Thoracic aorta (tissue), 2 donors: ENCODE measurements at places on chromosomes 5 and 9.

DNA sequence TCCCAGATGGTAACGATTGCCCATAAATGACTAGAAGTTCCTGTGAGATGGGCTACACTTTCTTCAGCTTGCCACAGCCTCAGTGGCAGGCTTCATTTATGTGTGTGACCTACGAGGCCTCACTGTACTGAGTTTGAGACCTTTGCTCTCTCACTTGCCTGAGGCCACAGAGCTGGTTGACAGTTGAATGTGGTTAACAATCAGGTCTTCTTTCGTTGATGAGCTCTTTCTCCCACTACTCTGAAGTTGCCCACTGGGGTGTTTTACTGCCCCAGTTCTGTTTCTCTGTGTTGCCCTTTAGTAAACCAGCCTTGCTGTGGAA, 70.5 kb downstream of the CYFIP2 start:
- peaks cover 7% of the 10 kb centered on the region for H3K36me3 ChIP-seq
- no peaks in the 10 kb centered on the region for H3K27me3 ChIP-seq
- H3K27ac ChIP-seq = no peak overlapping the region
- H3K4me3 ChIP-seq = no peak overlapping the region
- H3K4me1 ChIP-seq = no peaks in the 10 kb centered on the region

- no peak overlapping the region for H3K27ac ChIP-seq
- no peak overlapping the region for H3K4me3 ChIP-seq
- H3K27me3 ChIP-seq = no peaks in the 10 kb centered on the region
- H3K36me3 ChIP-seq = no peaks in the 10 kb centered on the region
Measured at GRCh38 chr9:6471231-6471850, 58.3 kb downstream of the UHRF2 start.

DNA sequence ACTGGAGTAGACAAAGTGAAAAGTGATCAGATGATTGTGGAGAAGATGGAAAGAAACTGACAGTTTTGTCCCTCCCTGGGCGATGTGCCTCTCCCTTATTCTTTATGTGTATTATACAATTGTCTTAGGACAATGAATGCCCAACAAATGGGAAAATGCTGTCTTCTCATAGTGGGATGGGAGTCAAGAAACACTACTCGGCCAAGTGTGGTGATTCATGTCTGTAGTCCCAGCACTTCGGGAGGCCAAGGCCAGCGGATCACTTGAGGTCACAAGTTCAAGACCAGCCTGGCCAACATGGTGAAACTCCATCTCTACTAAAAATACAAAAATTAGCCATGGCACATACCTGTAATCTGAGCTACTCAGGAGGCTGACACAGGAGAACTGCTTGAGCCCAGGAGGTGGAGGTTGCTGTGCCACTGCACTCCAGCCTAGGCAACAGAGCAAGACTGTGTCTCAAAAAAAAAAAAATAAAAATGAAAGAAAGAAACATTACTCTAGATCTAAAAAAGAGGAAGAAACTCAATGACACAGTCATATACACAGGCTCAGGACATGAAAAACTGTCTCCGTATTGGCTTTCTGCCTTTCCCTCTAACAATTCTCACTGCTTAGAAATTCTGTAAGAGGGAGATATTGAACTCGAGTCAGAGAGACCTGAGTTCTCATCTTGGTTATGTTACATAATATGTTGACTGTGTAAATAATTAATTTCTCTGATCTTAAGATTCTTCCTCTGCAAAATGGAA, 67.9 kb upstream of the TARS1 start:
- no peak for DNase-seq
- H3K27me3 ChIP-seq = no peaks in the 10 kb centered on the region
- no peaks in the 10 kb centered on the region for H3K36me3 ChIP-seq
- no peak overlapping the region for H3K27ac ChIP-seq

GRCh38 chr9:105908069-105908468, 213.7 kb downstream of the TMEM38B start:
- H3K36me3 ChIP-seq = no peaks in the 10 kb centered on the region
- no peak overlapping the region for H3K27ac ChIP-seq
- no peak for DNase-seq
- H3K4me3 ChIP-seq = no peak overlapping the region

DNA sequence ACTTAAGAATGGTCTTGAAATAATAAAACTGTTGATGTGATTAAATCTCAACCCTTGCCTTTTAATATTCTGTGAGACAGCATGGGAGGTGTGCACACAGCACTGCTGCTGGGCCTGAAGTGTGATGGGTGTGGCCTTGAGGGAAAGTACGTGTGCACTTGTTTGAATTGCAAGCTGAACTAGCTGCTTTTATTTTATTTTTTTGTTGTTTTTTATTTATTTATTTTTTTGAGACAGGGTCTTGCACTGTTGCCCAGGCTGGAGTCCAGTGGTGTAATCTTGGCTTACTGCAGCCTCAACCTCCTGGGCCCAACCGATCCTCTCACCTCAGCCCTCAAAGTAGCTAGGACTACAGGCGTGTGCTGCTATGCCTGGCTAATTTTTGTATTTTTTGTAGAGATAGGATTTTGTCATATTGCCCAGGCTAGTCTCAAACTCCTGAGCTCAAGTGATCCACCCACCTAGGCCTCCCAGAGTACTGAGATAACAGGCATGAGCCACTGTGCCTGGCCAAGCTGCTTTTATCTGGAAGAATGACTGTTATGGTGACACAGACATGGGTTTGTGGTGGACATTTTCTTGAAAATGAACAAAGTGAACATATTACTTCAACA, 58.9 kb downstream of the GPR107 start:
- H3K27me3 ChIP-seq = no peaks in the 10 kb centered on the region
- no peak overlapping the region for H3K4me3 ChIP-seq
- H3K27ac ChIP-seq = no peak overlapping the region
- no peak for DNase-seq
- H3K36me3 ChIP-seq = peaks cover 14% of the 10 kb centered on the region
- H3K4me1 ChIP-seq = peaks cover 4% of the 10 kb centered on the region

- no peaks in the 10 kb centered on the region for H3K27me3 ChIP-seq
- H3K4me1 ChIP-seq = peaks cover 23% of the 10 kb centered on the region
- no peak overlapping the region for H3K27ac ChIP-seq
- H3K4me3 ChIP-seq = no peak overlapping the region
- no peaks in the 10 kb centered on the region for H3K36me3 ChIP-seq
Measured at GRCh38 chr5:124843596-124843899, 97.1 kb upstream of the ZNF608 start.

GRCh38 chr9:123358181-123358905, 2.3 kb downstream of the CRB2 start:
- no peaks in the 10 kb centered on the region for H3K36me3 ChIP-seq
- H3K27ac ChIP-seq = no peak overlapping the region
- H3K4me1 ChIP-seq = no peaks in the 10 kb centered on the region
- H3K4me3 ChIP-seq = no peak overlapping the region
- H3K27me3 ChIP-seq = no peaks in the 10 kb centered on the region

DNA sequence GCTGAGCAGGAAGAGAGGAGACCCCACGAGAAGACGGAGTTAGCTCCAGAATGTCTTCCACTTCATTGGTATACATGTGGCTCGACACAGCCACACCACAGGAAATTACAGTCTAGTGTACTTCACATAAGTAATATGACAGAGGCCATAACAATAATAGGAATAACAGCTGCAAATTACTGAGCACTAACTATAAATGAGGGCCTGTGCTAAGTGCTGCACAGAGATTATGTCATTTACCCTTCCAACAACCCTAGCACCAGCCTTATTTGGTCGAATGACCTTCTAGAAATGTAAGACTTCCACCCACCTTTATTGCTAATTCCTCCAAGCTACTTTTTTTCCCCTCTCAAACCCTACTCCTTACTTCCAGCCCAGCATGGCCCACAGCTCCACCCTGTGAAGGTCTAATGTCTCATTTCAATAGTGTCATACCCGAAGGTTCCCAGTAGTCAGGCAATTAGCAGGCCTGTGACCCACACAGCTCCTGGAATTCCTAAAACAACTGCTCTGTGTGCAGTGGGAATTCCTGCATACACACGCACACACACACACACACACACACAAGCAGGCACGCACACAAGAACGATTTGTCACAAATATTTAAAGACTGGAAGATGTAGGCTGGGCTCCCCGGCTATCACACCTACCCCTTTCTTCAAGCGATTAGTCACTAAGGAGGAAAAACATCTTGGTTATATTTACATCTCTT, 134.5 kb downstream of the FRMD3 start:
- no peak overlapping the region for H3K27ac ChIP-seq
- no peaks in the 10 kb centered on the region for H3K27me3 ChIP-seq
- peaks cover 4% of the 10 kb centered on the region for H3K4me1 ChIP-seq
- H3K36me3 ChIP-seq = no peaks in the 10 kb centered on the region

DNA sequence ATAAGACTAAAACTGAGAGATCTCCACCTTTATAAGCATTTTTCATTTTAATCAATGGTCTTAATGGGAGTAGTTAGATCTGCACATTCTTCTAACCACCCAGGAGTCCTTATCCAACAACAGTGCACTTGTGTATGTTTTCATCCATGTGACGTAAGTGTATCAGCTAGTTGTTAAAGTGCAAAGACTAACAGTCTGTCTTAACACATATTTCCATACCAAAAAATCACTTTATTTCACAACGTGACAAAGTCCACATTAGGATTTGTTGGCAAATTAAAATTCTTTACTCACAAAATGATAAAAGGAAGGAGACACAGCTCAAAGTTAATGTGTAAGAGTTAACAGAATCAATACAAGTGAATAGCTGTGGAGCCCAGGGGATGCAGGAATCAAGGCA, 1.9 kb upstream of the SMC2 start:
- H3K27ac ChIP-seq = peak overlapping the region; percentile 91
- DNase-seq = no peak
- H3K27me3 ChIP-seq = no peaks in the 10 kb centered on the region

GRCh38 chr5:177335701-177336065, 15.8 kb downstream of the LMAN2 start:
- H3K27ac ChIP-seq = no peak overlapping the region
- no peak overlapping the region for H3K4me3 ChIP-seq
- H3K36me3 ChIP-seq = peaks cover 67% of the 10 kb centered on the region
- no peak for DNase-seq
- no peaks in the 10 kb centered on the region for H3K4me1 ChIP-seq

DNA sequence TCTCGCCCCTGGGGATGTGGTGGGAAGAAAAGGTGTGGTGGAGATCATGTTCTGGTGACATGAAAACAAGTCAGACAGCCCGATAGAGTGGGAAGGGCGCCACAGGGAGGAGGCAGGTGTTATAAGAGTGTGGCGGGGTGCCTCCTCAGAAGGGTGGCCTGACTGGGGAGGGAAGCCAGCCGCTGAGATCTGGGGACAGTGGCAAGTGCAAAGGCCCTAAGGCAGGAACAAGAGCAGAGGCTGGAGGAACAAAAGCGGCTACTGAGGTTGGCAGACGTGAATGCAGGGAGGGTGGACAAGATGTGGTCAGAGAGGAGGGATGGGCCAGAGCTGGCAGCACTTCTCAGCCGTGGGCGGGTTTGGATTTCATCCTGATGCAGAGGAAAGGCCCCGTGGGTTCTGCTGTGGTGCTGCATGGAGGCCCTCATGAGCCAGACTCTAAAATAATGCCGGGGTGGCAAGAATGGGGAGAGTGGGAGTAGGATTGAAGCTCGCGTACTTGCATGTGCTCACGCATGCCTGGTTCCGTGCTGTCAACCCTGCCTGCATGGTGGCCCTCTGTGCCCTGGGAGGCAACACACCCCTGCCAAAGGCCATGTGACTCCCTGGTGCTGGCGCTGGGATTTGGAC, 89.2 kb downstream of the MVB12B start:
- H3K4me3 ChIP-seq = no peak overlapping the region
- H3K27me3 ChIP-seq = no peaks in the 10 kb centered on the region
- no peak overlapping the region for H3K27ac ChIP-seq
- no peaks in the 10 kb centered on the region for H3K4me1 ChIP-seq

GRCh38 chr5:173726846-173727557, 110.6 kb upstream of the BOD1 start:
- H3K27me3 ChIP-seq = no peaks in the 10 kb centered on the region
- no peak overlapping the region for H3K27ac ChIP-seq
- no peak for DNase-seq
- H3K36me3 ChIP-seq = no peaks in the 10 kb centered on the region

DNA sequence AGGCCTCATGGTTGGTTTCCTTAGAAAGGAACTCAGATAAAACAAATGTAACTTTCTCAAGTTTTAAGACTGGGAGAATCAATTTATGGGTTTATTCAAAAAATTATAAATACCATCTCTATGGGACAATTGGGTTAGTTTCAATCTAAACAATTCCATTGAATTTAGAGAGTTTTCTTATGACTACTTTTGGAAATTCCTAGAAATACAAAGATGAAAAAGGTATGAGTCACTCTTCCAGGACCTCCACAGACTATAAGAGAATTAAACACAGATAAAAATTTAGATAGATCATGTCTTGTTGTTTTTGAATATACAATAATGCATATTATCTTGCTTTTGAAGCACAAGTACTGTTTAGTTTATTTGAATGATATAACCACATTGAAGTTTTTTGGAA, 188.7 kb downstream of the CHSY3 start:
- H3K36me3 ChIP-seq = no peaks in the 10 kb centered on the region
- no peak overlapping the region for H3K27ac ChIP-seq
- H3K4me3 ChIP-seq = no peak overlapping the region

DNA sequence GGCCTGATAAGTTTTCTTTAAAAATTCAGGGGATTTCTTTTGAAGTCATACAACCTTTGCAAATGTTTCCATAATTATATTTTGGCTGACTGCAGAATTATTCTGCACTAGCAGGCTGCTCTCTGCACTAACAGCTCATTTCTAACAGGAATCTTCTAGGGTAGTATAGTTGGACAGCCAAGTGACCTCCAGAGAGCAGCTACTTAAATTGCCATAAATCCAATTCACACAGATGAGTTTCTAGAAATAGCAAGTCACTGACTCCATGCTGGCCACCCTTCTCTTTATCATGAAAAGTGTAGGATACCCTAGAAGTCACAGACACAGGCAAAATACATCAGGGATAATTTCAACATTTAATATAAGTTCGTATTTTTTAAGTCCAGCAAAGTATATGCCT, 110.9 kb upstream of the TARS1 start:
- H3K27me3 ChIP-seq = no peaks in the 10 kb centered on the region
- no peaks in the 10 kb centered on the region for H3K4me1 ChIP-seq
- H3K4me3 ChIP-seq = no peak overlapping the region
- H3K27ac ChIP-seq = no peak overlapping the region
